Tibial artery (tissue), 4 donors: ENCODE measurements at places on chromosomes 11 and 22.

- DNase-seq: no peak
These were observed 67.0 kb downstream of the OR5AK2 start for GRCh38 chr11:57055744-57056143.

GRCh38 chr11:124534051-124534450 is 9.4 kb downstream of the OR8B12 start:
- no peak for DNase-seq

DNA sequence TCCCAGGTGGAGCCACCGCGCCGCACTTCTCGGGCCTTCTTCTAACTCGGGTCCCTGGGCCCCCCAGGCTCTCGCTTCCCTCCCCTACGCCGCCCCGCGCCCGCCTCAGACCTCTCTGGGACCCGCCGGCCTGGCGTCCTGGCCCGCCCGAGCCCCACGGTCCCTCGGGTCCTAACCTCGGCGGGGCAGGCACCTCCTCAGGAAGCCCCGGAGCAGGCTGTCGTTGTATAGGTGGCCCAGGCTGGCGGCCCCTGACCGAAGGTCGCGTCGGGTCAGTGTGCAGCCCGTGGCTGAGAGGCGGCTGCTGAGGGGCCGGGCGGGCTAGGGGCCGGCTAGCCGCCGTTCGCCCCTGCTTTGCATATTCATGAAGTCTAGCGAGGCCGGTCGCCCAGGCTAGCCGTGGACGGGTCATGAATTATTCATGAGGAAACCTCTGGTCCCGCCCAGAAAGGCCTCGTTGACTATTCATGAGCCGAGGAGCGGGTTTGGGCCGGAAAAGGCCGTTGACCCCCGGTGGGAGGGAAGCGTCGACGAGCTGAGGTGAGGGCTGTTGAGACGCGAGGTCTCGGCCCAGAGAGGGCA is at the start of gene HORMAD2:
TSS of gene HORMAD2 (plus strand) at position 513 of the 582 bp plus-strand sequence. CDS start 13,489 bp downstream, outside the sequence.
- no peak for DNase-seq

DNA sequence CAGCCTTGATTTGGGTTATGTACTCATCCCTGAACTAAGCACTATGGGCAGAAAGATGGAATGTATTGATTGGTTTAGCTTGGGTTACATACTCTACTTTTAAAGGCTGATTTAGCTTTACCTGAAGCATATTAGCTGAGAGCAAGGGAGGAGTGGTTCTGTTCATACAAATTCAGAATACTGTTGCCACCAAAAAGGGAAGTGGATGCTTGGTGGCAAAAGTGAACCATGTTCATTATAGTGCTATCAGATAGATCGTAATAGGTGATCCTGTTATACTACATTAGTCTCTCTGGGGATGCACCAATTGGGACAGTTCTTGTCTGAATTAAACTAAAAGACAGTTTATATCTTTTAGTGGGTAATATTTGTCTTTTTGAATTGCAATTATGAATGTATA is 44.5 kb upstream of the RRM1 start:
- no peak for DNase-seq

DNA sequence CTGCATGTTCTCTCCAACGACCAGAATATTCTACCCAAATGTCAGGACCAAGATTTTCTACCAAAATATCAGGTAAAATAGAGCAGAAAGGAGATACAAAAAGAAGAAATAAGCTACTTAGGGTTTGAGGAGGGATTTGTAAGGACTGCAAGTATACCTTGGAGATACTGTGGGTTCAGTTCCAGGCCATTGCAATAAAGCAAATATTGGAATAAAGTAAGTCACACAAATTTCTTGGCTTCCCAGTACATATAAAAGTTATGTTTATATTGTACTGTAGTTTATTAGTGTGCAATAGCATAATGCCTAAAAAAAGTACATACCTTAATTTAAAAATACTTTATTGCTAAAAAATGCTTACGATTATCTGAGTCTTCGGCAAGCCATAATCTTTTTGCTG is 34.1 kb downstream of the CCDC15 start:
- no peak for DNase-seq

GRCh38 chr22:37163575-37164504 is 14.1 kb upstream of the IL2RB start:
- no peak for DNase-seq

DNA sequence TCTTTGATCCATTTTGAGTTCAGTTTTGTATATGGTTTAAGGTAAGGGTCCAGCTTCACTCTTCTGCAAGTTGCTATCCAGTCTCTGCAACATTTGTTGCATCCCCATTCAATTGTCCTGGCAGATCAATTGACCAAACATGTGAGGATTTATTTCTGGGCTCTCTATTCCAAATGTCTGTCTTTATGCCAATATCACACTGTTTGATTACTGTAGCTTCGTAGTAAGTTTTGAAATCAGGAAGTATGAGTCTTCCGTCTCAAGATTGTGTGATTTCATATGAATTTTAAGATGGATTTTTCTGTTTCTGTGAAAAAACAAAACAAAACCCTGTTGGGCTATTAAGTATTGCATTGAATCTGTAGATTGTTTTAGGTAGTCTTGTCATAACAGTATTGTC is 17.0 kb downstream of the APLP2 start:
- DNase-seq: no peak

- no peak for DNase-seq
These were observed 39.8 kb downstream of the GAB4 start for GRCh38 chr22:16968218-16968595.

- DNase-seq: no peak
These were observed 54.8 kb downstream of the PAK1 start for GRCh38 chr11:77418971-77419597.

GRCh38 chr22:21033895-21034294 is 1.5 kb upstream of the SLC7A4 start:
- no peak for DNase-seq

DNA sequence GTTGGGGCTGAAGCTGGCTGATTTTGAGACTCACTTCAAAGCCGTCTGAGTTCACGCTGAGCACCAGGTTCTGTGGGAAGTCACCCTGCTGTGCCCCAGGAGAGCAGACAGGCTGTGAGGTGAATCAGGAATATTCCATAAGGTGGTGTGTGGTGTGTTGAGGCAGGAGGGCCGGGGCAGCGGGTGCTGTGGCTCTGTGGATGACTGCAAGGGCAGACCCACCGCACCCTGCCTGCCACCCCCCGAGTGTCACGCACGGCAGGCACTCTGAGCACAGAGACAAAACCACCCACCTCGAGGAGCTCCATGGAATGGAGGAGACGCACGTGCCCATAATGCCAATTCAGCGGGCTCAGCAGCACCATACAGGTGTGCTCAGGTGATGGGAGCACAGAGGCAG is 147.8 kb downstream of the PKNOX2 start:
- DNase-seq: no peak

DNA sequence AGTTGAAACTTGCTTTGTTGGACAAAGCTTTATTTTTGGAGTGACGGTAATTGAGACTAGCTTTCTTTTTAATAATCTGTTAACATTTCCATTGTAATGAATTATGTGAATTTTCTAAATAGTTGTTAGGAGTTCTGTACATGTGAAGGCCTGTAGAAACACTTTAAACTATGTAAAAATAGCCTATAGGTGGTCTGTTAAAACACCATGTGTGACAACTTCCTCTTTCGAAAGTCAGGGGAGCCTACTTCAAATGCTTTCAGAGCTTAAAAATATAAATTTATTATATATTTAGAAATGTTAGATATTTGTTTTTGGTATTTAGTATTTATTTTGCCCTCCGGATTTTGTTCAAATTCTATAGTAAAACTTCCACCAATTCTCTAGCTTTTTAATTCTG is 28.7 kb downstream of the DDIAS start:
- DNase-seq: no peak

DNA sequence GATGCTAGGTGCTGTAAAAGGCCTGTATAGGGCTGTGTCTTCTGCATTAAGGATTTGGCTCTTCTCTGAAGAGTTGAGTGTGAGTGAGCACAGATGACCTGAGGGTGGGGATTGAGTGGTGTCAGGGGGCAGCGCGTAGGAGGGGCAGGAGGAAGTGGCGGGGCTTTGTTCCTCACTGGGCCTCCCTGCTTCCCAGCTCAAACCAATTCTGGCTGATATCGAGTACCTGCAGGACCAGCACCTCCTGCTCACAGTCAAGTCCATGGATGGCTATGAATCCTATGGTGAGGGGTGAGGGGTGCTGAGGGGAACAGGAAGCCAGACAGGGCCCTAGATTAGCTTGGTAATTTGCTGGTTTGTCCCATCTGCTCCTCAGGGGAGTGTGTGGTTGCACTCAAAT is 9.1 kb downstream of the PHOX2A start:
- DNase-seq: no peak

- no peak for DNase-seq
These were observed 60.9 kb upstream of the BMAL1 start for GRCh38 chr11:13216711-13217075.

- peak; percentile 49 for DNase-seq
These were observed 3.3 kb upstream of the SHISA8 start for GRCh38 chr22:41917903-41918791.

- no peak for DNase-seq
These were observed 68.7 kb downstream of the DLG2 start for GRCh38 chr11:85558411-85558810.

- DNase-seq: no peak
These were observed 660.1 kb downstream of the OPCML start for GRCh38 chr11:132872211-132872610.

DNA sequence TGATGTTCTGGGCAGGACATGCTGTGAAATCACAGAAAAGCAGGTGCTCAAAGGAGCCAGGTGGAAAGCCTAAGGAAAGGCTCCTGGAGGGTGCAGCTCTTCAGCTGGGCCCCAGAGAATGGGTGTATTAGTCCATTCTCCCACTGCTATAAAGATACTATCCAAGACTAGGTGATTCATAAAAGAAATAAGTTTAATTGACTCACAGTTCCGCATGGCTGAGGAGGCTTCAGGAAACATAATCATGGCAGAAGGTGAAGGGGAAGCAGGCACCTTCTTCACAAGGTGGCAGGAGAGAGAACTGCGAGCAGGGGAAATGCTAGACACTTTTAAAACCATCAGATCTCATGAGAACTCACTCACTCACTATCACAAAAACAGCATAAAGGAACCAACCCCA is 43.1 kb upstream of the DEUP1 start:
- no peak for DNase-seq

DNA sequence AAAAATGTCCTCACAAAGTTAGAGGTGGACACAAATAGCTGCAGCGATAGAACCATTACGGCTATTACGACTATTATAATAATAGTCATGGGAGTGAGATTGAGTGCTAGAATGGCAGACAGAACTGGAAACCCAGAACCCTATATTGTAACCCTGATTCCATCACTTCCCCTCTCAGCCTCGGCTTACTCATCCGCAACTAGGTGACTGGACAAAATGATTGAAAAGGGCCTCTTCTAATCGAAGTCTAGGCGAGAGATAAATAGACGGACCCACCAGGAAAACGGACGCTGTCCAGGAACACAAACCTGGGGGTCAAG is 629 bp downstream of the PSMA1 start:
- DNase-seq: no peak

- no peak for DNase-seq
These were observed 51.3 kb upstream of the SUSD2 start for GRCh38 chr22:24129980-24130379.

DNA sequence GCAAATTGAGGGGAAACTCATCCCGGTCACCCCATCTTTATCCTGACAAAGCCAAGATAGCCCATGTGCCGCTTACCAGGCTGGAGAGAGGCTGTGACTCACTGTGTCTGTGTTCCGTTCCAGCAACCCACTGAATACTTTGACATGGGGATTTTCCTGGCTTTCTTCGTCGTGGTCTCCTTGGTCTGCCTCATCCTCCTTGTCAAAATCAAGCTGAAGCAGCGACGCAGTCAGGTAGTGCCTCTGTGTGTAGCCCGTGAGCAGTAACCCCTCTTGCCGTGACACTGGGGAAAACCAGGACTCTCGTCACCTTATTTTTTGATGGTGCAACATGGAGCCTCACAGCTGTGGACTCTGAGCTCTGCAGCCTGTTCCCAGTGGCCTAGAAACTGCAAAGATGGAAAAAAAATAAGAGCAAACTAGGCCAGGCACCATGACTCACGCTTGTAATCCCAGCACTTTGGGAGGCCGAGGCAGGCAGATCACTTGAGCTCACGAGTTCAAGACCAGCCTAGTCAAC is 16.9 kb downstream of the C22orf31 start:
- DNase-seq: no peak

GRCh38 chr11:72770799-72771198 is 18.6 kb upstream of the ARAP1 start:
- DNase-seq: no peak

DNA sequence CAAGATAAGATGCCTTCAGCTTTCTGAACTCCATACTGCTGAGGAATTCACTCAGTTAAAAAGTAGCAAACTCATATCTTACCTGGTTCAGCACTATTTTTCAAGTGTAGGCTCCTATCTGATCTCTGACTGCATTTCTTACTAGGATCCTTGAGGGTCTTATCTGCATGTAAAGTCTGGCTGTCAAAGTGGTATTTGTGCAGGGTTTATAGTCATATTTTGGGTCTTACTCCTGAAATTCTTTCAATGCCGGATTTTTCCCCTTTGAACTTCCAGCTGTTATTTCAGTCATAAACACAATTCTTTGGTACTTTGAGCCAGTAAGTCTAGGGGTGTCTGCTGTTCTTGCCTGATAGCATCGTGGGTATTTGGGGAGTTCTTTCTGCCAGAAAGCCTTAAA is 25.3 kb upstream of the NOX4 start:
- DNase-seq: no peak

- no peak for DNase-seq
These were observed 38.4 kb downstream of the NF2 start for GRCh38 chr22:29641700-29642330.

DNA sequence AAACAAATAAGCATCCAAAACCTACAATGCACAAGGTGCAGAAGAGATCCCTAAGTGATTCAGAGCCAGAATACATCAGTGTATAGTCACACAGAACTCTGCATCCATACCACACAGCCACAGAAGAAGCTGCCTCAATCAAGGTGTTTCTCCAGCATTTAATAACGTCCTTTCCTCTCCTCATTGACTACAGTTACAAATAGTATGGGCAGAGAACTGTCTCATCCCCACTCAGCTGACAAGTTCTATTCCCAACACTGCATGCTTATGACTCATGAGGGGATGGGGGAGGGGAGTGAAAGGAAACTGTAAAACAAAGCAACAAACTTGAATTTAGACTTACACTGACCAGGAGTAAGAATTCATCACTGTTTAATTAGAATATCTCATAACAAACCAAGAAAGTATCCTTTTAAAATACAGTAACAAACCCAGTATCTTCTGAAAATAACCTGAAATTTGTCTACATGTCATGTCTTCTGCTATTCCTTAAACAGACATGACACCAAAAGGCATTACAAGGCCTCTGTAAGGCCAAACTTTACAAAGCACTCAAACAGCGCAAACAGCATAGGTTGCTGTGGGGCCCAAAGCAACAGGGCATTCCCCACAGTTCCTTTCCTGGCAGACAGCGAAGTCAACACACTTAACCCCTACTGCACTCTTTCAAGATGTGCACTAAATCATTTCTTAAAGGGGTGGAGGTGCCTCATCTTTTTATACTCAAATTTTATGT is 29.3 kb downstream of the CELF1 start:
- peak; percentile 71 for DNase-seq

GRCh38 chr11:119461229-119461963 is 38.4 kb upstream of the THY1 start:
- no peak for DNase-seq

- DNase-seq: peak; percentile 78
These were observed 2.2 kb upstream of the RPS19BP1 start for GRCh38 chr22:39534591-39535356.
